Stimulated activated CD4-positive, alpha-beta T cell treated with anti-CD3 and anti-CD28 coated beads, TNF-alpha, amount 100 ng/mL, for 4 hours (primary cell): ENCODE measurements at places on chromosomes 3 and 15.

GRCh38 chr15:100053474-100054121 is 288.2 kb downstream of the ADAMTS17 start:
- DNase-seq = no peak

- no peak for DNase-seq
These were observed 52.2 kb downstream of the ABHD5 start for GRCh38 chr3:43742920-43743319.

DNA sequence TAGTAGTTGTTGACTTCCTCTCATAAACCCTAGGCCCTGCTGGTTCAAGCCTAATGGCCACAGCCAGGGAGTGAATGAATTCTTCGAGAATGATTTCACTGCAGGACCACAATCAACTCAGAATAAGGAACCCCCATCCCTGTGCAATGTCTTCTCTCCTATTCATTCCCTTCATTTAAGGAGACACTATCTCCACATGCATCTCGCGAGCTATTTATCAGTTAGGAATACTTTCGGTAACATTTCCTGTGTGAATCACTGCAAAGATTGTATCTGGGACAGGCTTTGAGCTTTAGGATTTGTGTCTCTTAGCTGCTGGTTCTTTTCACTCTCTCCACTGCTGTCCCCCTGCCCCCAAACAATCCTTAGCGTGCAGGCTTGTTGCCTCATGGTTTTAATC is 94.4 kb downstream of the MYLK start:
- no peak for DNase-seq

- DNase-seq = no peak
These were observed 187.9 kb upstream of the LMCD1 start for GRCh38 chr3:8313560-8314267.

- no peak for DNase-seq
These were observed 202.7 kb downstream of the MAGI1 start for GRCh38 chr3:65836047-65836446.

GRCh38 chr3:164222197-164222596 is 856.1 kb downstream of the SI start:
- DNase-seq = no peak

- DNase-seq = no peak
These were observed 36.1 kb downstream of the TRANK1 start for GRCh38 chr3:36908647-36909180.

GRCh38 chr3:58496206-58496857 is 4.4 kb downstream of the KCTD6 start:
- no peak for DNase-seq

GRCh38 chr3:127758013-127758412 is 64.3 kb downstream of the MGLL start:
- no peak for DNase-seq

- DNase-seq = no peak
These were observed 31.7 kb downstream of the PLSCR4 start for GRCh38 chr3:146218880-146219866.

DNA sequence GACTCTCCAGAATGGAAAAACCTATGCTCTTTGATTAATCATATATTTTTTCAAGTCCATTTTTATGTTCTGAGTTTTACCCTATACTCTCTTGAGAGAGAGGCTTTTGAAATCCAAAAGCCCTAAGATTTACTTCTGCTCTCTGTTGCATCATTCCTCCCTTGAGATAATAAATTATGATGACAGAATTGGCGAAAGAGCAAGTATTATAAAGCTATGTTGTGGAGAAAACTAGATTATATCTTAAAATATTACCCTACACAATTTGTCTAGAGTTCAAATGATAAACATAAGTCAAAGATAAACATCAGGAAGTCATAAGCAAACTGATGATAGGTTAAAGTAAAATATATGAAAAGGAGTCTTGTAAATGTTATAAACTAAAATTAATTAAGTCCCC is 293.4 kb upstream of the MME start:
- no peak for DNase-seq

DNA sequence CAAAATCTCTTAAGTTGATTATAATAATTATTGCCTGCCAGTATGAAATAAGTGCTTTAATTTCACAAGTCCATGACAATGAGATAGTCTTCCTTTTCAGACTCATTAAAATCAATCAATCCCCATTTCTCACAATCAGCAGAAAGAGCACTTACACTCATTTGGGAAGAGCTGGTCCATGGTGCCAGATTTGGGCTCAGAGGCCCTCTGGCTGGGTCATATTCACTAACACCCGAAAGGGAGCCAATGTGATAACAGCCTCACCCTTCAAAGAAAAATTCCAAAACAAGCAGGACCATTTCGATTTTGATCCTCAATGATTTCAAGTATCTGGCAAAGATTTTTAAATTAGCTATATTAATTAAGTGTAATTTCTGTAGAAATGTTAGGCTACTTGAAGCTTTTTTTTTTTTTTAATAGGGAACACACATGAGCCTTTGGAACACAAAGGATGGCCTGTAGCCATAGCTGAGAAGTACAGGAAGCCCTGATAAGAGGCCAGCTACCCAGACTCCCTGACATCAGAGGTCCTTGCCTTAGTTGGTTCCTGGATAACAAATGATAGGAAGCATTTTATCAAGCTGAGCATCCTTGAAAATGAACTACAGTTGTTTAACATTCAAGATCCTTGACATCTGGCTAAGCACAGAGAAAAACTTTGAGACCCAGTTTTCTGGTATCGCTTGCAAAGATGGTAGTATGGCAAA is 17.1 kb downstream of the MCF2L2 start:
- DNase-seq = no peak
